ENCODE measurements at places on chromosomes 7 and 10.
A peak's percentile ranks its signal among the peaks of the same experiment; 100 is the strongest.

- DNase-seq = peak; percentile 43
Measured at GRCh38 chr7:76020031-76020714, 25.8 kb upstream of the TMEM120A start.

DNA sequence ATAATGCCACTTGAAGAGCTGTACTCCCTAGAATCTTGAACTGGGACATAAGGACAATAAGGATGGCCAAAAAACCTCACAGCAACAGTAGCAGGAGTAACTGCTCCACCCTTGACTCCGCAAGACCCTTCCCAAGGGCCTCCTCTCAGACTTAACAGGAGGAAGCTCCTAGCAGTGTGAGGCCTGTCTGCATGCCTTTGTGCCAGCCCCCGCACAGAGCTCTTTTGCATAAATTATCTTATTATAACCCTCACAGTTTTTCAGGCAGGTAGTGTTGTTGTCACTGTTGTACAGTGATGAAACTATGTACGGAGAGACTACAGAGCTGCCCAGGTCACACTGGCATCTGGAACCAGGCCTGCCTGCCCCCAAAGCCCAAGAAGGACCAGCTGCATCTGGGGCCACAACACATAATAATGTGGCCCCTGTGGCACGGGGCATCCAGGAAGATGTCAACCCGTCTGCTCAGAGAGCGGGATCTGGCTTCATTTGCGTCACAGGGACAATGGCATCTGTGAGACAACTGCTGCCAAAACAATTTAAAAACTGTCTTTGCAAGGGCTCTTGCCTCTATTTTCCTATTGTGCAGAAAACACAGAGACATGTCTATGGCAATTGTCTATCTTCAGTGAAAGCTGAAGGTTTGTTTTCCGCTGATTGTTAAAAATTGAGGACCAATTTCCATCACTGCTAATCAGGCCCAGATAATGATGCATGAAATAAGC, 249.3 kb upstream of the GRB10 start:
- no peak for DNase-seq

DNA sequence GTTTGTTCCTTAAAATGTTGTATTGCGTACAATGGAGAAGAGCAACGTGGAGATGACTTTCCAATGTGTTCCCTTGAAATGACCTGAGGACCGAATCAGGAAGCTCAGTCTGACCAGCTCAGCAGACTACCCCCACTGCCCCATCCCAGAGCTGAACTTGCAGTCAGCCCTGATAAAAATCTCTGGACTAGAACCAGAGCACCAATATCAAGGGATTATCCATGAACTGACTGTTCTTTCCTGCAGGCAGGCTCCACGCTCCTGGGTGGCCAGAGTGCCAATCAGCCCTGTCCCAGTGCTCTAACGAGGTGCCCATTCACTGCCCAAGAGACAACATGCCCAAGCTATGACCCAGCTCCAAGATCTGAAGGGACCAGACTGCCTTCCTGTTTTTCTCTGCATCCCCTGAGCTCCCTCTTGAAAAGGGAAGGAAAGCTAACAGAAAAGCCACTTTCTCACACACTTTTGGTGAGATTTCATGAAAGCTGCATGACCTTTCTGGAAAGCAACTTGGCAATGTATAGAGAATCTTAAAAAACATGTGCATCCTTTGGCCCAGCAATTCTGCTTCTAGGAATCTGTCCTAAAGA, 130.2 kb downstream of the KCNMA1 start:
- no peak for DNase-seq

GRCh38 chr10:87973635-87974034, 110.2 kb downstream of the PTEN start:
- DNase-seq = no peak

- no peak for DNase-seq
Measured at GRCh38 chr7:24911213-24911603, 68.8 kb downstream of the OSBPL3 start.

- no peak for DNase-seq
Measured at GRCh38 chr7:17061443-17061842, 179.7 kb upstream of the AGR3 start.

DNA sequence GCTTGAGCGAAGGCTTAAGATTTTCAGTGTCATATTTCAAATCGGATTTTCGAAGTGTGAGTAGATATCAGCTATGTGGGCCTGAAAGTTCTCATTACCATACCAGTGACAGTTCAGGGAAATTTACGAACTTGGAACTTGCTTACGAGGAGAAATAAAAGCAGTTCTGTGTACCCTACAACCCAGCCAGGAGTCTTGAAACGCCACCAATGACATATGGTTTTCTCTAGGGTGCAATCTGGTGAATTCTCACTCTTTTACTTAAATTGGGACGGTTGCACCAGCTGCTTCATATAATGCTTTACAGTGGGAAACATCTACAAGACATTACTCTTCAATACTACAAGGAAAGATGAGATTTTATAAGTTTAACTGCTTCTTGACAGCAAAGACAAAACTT, 253.6 kb upstream of the FOXK1 start:
- no peak for DNase-seq

GRCh38 chr10:102775935-102776669, 32.4 kb downstream of the WBP1L start:
- peak; percentile 89 for DNase-seq

GRCh38 chr10:24382979-24383663, 174.2 kb downstream of the KIAA1217 start:
- DNase-seq = no peak

DNA sequence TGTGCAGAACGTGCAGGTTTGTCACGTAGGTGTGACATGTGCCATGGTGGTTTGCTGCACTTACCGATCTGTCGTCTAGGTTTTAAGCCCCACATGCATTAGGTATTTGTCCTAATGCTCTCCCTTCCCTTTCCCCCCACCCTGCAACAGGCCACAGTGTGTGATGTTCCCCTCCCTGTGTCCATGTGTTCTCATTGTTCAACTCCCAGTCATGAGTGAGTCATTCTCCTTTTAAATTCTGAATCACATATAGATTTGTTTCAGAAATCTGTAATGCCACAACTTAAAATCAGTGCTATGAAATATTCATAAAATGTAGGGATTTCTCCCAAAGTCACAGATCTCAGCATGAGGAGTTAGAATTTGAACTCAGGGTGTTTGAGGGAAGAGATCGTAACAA, 552.5 kb upstream of the MBL2 start:
- DNase-seq = peak; percentile 53

DNA sequence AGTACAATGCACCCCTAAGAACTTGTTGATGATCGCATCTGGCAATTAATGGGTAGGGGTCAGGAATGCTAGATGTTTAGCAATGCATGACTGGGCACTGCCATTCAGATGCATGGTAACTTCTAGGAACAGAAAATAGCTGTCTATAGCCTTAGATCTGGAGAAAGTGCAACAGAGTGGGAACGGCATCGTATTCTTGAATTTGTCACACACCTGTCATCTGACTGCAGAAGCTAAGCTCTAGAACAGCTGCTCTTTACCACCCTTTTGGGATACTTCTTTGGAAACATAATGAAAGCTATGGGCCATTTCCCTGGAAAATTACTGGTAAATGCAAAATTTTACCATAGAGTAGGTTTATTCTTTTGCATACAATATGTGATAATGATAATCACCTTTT, 118.1 kb downstream of the SLC25A13 start:
- DNase-seq = no peak

DNA sequence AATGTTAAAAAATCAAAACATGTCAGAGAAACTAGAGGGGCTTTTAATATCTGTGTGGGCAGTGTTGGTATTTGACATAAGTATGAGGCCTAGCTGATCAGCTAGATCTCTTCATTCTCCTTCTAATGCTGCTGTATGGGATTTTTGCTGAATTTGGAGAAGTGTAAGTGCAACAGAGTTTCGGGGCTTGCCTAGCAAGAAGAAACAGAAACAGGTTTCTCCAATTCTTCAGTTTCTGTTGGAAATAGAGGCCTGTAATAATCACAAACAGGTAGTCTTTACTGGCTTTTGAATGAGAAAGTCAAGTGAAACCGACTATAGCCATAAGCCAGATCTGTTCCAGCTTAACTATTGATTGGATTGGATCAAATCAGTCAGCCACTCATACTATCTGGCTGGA, 96.4 kb upstream of the PCLO start:
- no peak for DNase-seq

- no peak for DNase-seq
Measured at GRCh38 chr10:74963549-74963948, 137.1 kb downstream of the KAT6B start.

DNA sequence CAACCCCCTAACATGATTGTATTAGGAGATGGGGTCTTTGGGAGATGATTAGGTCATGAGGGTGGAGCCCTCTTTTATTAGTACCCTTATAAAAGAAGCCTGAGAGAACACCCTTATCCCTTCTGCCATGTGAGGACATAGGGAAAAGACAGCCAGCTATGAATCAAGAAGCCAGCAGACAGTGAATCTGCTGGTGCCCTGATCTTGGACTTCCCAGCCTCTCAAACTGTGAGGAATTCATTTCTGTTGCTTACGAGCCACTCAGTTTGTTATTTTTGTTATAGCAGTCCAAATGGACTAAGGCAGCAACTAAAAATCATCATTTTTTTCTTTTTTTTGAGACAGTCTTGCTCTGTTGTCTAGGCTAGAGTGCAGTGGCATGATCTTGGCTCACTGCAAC, 59.8 kb downstream of the SLC18A2 start:
- no peak for DNase-seq

DNA sequence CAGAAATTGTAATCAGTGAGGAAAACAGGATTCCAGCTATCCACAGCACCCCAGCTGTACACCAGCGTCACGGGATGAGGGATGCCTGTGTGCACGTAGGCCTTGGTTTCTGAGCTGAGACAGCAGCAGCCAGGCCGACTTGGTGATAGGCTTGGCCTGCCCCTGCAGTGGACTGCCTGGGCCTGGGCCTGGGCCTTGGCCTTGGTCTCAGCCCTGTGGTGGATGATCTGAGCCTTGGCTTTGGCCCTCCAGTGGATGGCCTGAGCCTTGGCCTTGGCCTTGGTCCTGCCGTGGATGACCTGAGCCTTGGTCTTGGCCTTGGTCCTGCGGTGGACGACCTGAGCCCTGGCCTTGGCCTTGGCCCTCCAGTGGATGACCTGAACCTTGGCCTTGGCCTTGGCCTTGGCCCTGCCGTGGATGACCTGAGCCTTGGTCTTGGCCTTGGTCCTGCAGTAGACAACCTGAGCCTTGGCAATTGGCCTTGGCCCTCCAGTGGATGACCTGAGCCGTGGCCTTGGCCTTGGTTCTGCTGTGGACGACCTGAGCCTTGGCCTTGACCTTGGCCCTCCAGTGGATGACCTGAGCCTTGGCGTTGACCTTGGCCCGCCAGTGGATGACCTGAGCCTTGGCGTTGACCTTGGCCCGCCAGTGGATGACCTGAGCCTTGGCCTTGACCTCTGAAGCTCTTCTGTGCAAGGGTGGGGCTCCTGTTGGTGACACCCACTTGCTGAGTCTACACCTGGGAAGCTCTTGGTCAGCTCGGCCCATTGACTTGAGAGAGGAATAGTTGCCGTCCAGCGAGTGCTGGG, 93.8 kb downstream of the CUX1 start:
- DNase-seq = no peak

DNA sequence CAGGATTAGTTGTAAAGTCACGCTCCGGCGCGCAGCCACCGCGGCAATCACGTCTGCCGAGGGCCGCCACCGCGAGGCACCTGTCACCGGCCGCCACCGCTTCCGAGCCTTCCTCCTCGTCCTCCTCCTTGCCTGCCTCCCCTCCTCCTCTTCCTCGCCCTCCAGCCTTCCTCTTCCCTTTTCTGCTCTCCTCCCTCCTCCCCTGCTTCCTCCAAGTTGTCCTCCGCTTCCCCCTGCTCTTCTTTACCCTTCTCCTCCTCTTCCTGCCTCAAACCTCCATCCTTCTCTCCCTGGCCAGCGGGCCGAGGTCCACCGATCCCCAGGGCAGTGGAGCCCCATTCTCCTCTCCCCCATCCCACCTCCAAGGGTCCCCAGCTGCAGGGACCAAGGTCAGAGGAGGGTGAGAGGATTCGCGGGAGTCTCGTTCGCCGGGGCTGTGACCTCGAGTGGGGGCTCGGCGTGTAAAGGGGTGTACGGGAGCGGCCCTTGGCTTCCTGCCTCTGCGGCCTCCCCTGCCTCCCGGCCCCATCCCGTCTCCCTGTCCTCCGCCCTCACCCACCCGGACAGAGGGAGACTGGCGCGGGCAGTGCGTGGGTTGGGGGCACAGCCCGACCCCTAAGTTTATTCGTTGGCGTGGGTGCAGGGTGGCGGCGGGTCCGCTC, 89.5 kb upstream of the PAX2 start:
- no peak for DNase-seq

GRCh38 chr7:74625446-74625845, 32.1 kb upstream of the GTF2I start:
- peak; percentile 28 for DNase-seq

- no peak for DNase-seq
Measured at GRCh38 chr10:132729810-132730572, 56.0 kb downstream of the NKX6-2 start.

DNA sequence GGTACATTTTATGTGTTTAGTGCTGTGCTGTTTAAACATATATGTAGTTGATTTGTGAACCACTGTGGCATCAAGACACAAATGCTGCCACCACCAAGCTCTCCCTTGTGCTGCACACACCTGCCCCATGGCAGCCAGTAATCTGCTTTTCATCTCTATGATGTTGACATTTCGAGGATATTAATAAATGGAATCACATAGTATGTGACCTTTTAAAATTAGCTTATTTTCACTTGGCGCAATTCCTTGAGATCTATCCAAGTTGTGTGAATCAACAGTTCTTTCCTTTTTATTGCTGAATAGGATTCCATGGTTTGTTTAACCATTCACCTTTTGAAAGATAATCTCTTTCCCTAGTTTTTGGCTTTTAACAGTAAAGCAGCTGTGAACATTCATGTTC, 73.1 kb downstream of the BMPR1A start:
- DNase-seq = no peak

All from kidney capillary endothelial cell (primary cell).